Vagina (tissue), 2 donors: ENCODE measurements at places on chromosomes 4 and X.

DNA sequence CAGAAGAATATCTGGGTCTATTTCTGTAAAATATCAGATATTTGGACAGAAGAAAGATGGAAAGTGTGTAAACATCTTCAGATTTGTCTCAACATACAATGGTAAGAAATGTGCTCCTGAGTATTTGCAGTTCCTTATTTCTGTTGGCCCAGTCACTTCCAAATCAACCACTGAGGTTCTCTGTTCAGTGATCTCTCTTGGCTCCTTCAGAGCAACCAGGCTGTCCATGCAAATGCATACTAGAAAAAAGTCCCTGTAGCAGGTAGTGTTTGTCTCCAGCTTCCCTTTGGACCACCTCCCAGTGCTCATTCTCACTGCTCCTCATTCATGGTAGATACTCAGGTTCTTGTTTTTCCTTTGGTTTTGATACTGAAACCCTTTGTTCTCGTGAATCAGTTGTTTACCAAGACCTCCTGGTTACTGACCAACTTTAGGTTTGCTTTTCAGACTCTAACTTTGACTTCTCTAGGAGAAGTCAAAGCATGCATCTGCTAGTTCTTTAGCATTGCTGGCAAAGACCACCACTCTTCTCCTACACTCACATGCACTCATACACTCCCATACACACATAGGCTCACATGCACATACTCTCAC, 28.8 kb downstream of the ASIC5 start:
- DNase-seq: no peak

GRCh38 chr4:106587558-106587957, 219.0 kb upstream of the GIMD1 start:
- DNase-seq: no peak

DNA sequence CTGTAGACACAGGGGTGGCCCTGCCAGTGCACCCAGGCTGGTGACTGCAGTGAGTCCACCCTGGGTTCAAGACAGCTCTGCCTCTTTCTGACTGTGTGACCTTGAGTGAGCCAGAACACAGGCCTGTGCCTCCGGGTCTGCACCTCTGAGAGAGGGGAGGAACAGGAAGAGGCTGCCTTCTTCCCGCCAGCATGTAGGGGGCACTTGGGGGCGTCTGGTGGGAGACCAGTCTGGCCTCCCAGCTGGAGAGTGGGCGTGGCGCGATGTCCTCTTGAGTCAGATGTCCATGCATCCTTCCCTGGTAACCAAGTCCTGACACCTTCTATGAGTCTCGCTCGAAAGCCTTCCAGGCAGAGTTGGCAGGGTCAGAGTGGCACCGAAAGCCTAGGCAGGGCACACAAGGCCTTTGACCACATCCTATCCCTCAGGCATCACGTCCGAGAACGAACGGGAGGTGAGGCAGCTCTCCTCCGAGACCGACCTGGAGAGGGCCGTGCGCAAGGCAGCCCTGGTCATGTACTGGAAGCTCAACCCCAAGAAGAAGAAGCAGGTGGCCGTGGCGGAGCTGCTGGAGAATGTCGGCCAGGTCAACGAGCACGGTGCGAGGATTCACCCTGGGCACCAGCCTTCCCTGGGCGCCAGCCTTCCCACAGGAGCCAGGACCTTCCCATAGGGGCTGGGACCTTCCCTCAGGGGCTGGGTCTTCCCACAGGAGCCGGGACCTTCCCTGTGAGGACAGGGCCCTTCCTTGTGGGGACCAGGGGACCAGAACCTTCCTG, 21.3 kb downstream of the WFS1 start:
- DNase-seq: no peak

- DNase-seq: no peak
Observed at GRCh38 chr4:14445882-14446281, 556.4 kb upstream of the CPEB2 start.

GRCh38 chr4:3311095-3311372, 18.2 kb downstream of the RGS12 start:
- DNase-seq: no peak

DNA sequence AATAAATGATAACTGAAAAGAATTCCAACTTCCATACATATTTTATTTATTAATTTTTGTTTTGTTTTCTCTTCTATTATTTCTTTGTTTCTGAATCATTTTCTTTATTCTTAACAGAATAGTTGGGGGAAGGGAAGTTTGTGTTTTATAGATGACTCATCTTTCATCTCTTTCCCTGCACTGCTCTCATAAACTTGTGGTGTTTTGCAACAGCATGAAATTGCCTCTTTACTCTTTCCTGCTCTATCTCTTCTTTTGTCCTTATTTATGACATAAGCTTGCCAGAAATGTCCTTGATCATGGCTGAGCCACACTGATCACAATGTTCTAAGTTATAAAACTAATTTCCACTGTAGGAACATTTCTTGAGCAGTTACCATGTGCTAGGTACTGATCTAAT, 22.3 kb downstream of the QRFPR start:
- no peak for DNase-seq

DNA sequence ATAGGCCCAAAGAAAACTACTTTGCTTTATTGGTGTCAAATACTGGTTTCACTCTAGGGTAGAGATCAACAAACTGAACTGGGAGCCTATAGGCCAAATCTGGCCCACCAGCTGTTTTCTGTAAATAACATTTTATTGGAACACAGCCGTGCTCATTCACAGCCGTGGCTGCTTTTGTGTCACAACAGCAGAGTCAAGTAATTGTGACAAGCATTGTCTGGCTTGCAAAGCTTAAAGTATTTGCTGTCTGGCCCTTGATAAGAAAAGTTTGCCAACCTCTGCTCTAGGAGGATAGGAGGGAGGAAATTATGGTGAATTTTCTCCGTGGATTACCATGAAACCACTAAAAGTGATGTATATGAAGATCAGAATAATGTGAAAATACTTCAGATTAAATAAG, 53.4 kb downstream of the GPAT3 start:
- no peak for DNase-seq

- DNase-seq: no peak
Observed at GRCh38 chr4:35250331-35250730, 994.0 kb downstream of the ARAP2 start.

- no peak for DNase-seq
Observed at GRCh38 chr4:174066611-174067205, 216.8 kb downstream of the FBXO8 start.

DNA sequence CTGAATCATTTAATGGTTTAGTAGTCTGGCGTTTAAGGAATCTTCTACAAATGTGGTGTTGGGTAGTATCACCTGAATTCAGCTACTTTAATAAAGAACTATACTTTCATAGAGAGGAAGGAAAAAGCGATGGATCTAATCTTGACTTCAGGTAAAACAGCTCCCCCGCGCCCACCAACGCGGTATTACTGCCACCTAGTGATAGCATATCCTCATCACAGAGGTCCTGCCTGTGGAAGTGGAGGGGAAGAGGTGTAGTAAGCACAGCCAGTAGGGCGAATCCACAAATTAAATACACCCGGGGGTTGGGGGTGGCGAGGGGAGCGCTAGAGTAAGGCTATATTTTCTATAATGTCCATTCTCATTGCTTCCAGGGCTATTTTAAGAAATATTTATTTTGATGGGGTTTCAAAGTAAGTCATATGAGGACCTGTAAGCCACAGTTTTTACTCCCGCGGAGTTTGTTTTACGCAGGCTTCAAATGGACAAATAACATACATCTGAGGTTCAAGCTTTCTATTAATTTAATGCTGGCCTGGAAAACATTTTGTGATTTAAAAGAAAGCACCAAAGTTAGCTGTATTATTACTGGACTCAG, 8.3 kb upstream of the DAPP1 start:
- DNase-seq: no peak

DNA sequence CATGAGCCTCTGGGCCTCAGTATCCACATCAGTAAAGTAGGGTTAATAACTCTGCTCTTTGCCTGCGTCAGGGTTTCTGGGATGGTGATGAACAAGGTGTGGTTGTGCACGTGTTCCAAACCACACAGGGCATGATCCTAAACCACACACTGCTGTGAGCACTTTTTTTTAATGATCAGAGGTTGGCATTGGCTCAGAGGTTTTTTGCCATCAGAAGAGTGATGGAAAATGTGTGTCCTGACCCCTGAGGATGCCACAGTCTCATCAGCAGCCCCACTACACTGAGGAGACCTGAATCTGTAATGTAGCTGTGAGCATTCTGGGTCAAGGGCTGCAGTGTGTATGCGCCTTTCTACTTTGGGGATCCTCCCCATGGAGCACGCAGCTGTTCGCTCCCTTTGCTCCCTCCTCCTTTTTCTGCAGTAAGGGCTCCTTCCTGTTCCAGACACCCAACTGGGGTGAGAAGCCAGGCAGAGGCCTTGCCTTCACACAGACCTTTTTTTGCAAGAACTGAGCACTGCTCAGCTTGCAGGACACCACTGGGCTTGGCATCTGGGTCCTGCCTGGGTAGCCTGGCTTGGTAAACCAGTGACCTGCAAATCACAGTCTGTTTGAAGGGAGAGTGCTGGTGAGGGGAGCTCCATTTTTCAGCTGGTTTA, 87.5 kb downstream of the MAMLD1 start:
- DNase-seq: no peak

DNA sequence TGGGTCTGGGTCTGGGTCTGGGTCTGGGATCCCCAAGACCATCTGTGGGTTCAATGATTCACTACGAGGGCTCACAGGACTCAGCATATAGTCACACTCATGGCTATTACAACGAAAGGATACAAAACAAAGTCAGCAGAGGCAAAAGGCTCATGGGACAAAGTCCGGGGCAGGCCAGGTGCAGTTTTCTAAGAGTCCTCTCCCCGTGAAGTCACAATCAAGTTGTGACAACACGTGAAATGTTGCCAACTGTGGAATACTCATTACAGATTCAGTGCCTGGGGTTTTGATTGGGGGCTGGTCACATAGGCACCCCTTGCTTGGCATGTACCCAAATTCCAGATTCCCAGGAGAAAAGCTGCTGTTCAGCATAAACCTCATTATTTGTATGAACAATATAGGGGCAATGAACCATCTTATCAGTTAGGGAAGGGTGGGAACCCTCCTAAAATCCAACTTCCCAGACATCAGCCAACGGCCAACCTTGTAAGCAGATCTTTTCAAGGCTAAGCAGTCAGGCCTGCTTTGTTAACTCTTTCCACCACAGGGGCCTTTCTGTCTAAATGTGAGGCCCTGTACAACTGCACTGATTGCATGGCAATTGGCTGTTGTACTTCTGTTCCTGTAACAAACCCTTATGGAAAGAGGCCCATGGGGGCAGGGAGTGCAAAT, 58.2 kb upstream of the DIPK2B start:
- DNase-seq: no peak

DNA sequence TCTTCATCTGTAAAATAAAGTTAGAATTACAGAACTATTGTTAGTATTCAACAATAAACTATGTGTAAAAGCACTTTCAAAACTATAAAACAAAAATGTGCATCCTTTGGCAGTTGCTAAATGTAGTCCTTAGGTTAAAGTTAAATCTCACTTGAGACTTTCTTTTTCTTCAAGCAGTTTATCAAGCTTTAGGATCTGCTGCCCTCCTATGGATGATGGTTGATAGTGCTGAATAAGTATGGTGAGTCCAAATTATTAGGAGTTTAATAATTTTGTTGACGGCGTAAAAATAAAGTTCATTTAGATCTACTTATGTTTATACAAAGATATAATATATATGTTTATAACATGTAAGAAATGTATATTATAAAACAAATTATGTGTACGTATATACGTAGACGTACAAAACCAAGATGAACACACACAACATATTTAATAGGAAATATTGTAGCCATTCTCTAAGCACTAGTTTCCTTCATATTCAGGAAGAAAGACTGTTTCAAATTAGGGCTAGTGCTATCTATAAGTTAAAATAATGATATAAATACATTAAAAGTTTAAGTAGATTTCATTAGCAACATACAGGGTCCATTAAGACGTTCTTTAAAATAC, 22.3 kb downstream of the UGT2A2 start:
- no peak for DNase-seq

GRCh38 chr4:118850488-118851173, 14.7 kb upstream of the SEC24D start:
- DNase-seq: no peak

DNA sequence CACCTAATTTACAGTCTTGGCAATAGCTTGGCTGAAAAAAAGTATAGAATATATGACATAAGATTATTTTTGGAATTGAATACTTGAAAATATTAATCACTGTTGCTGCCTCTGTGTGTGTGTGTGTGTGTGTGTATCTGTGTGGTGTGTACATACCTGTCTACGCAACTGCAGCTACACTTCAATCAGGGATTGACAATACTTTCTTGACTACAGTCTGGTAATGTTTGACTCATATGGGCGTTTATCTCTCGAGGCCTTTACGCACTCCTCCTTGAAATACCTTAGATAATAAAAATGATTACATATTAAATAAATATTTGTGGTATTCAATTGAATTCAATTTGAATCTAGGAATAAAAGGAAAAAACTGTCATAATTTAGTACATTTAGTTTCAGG, 565.2 kb downstream of the PCDH18 start:
- no peak for DNase-seq

DNA sequence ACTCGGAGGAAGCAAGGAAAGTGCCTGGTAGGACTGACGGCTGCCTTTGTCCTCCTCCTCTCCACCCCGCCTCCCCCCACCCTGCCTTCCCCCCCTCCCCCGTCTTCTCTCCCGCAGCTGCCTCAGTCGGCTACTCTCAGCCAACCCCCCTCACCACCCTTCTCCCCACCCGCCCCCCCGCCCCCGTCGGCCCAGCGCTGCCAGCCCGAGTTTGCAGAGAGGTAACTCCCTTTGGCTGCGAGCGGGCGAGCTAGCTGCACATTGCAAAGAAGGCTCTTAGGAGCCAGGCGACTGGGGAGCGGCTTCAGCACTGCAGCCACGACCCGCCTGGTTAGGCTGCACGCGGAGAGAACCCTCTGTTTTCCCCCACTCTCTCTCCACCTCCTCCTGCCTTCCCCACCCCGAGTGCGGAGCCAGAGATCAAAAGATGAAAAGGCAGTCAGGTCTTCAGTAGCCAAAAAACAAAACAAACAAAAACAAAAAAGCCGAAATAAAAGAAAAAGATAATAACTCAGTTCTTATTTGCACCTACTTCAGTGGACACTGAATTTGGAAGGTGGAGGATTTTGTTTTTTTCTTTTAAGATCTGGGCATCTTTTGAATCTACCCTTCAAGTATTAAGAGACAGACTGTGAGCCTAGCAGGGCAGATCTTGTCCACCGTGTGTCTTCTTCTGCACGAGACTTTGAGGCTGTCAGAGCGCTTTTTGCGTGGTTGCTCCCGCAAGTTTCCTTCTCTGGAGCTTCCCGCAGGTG, 637 bp downstream of the AR start:
- DNase-seq: no peak

DNA sequence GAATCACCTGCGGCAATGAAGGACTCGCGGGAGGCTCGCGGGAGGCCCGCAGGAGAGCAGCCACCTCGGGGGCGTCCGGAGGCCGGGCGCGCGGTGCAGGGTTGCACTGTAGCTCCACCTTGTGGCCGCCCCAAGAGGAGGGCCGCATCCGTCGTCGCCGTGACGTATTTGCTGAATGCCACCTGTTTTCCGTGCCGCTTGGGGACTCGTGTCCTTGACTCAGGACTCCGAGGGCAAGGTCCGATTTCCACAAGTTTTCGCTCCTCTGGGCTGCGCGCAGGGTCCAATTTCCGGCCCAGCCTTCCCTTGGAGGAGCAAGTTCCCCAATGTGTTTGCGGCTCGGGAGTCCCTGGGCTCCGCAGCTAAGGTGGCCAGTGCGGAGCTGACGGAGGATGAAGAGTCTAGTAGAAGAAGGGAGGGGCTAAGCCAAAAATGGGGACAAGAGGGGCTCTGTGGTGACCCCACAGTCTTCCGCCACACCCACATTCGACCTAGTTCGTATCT, 10.7 kb upstream of the DLG3 start:
- no peak for DNase-seq

GRCh38 chrX:150063674-150064073, 125.4 kb upstream of the EOLA2 start:
- no peak for DNase-seq

- DNase-seq: no peak
Observed at GRCh38 chrX:68177542-68177941, 255.8 kb downstream of the OPHN1 start.

GRCh38 chr4:83285055-83285407, 433 bp upstream of the COQ2 start:
- no peak for DNase-seq
